ENCODE measurements at places on chromosomes 6 and 20.

GRCh38 chr20:47464380-47465101, 37.1 kb upstream of the NCOA3 start:
- DNase-seq = no peak

- DNase-seq = no peak
Observed at GRCh38 chr20:45268531-45268930, 14.2 kb upstream of the SLPI start.

DNA sequence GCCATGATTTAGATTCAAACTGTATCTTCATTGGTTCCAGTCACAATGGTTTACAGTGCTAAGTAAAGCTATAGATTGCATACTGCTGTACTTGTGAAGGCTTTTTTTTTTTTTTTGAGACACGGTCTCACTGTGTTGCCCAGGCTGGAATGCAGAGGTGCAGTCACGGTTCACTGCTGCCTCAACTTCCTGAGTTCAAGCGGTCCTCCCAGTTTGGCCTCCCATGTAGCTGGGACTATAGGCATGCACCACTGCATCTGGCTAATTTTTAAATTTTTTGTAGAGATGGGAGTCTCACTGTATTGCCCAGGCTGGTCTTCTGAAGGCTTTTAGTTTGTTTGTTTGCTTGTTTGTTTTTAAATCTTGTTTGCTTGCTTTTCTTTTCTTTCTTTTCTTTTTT, 24.9 kb downstream of the ITCH start:
- no peak for DNase-seq

DNA sequence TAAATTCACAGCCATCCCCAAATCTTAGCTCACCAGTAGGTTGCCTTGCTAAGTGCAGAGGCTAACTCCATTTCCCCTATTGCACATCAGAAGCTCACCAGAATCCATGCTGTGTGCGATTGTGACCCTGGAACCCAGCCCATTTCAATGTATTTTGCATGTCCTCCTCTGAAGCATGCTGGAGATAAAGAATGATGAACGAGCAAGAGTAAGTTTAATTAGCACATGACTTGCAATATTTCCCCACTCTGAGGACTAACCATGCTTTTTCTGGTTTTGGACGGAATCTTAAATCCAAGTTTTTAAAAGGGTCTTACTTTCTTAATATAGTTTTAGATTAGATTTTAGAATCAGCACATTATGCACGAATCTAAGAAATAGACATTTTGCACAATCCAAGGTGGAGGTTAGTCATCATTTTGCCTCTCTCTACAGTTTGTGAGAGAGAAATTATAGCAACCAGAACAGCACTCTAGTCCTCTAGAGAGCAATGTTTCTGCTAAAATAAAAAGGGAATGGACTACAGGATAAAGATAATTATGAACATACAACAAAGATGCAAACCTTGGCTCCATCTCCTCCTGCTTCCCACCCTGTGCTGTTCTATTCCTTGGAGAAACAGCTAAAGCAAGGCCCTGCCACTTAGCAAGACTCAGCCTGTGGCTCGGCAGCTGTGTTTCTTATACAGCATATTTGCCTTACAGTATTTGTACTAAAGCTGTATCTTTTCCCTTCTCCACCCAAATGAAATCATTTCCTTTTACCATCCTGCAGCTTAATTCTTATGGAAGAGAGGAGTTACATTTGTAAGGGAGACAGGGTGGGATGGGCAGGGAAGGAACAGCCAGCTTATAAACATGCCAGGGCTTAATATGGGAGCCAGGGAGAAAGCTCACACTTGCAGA, 24.9 kb upstream of the LAMA4 start:
- DNase-seq = no peak

DNA sequence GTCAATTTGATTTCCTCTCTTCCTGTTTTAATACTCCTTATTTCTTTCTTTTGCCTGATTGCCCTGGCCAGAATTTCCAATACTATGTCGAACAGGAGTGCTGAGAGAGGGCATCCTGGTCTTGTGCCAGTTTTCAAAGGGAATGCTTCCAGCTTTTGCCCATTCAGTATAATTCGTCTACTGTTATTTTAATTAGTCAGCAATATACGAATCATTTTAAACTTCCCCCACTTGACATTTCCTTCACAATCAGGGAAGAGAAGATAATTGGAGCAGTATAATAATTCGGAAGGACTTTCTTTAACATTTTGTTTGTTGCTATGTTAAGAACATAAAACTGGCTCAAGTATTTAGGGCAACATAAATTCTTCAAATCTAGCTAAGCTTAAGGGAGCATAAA, 860.3 kb upstream of the SLC35B3 start:
- DNase-seq = no peak

DNA sequence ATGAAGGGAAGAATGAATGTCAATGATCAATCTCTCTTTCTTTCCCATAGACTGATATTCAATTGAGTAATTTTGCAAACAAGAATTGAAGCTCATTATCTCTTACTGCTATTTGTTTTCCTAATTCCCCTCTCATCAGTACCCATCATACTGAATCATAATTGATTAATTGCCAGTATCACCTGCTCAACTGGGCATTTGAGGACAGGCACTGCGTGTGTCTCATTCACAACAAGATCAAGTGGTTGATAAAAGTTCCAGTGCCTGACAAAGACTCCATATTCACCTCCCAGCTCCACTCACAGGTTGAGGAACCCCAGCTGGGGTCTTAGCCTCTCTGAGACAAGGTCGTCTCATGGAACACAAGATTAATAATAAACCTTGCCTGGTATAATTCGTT, 67.7 kb downstream of the BCAS1 start:
- DNase-seq = no peak

Measured in stimulated activated CD4-positive, alpha-beta T cell treated with anti-CD3 and anti-CD28 coated beads, Interleukin-2, amount 100 ng/mL, for 24 hours (primary cell).